LHCN-M2 (cell line): ENCODE measurements at places on chromosomes 7 and 10. TPM values are rescaled to one million over a fixed set of nuclear protein-coding genes. Genes with fewer than 3 reads are reported as not detected.
A peak's percentile ranks its signal among the peaks of the same experiment; 100 is the strongest.

DNA sequence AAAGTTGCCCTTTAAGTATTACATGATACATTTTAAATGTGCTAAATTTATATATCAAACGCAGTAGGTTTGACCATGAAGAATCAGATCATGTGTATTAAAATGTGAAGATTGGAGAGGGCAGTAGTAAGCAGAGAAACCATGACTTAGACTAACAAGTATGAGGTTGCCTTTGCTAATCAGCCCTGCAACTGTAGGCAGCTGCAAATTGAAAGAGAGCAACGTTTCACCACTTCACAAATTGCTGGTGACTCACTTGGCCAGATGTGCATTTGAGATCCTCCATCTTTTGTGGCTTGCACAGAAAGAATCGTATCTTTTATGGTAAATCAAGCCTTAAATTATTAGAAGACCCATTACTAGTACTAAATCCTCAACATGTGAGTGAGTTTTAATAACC is 10.1 kb upstream of the SEMA3A start:
- peak; percentile 74 for DNase-seq

GRCh38 chr7:48389977-48390376 is 218.7 kb downstream of the ABCA13 start:
- DNase-seq, result peak; percentile 93

DNA sequence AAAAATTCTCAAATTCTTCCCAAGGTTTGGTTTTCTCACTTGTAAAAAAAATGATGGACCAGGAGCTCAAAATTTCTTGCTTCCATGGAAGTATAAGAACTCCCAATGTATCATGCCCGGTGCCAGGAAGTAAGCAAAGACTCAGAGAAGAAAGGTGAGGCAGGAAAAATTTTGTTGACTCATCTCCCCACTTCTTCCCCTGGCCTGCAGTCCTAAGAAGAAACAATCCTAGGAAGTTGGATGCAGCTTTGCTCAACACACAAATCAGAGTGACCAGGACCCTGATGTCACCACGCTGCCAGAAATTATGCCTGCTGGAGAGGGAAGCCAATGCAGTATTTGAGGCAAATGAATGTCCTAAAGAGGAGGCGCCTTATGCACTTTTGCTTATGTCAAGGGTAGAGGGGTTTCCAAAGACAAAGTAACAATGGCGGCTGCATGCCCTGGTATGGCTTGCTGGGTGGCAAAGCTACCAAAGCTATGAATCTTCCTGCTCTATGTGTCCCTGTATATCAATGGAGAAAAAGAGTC is 163.6 kb downstream of the NEURL1 start:
- no peak for DNase-seq

DNA sequence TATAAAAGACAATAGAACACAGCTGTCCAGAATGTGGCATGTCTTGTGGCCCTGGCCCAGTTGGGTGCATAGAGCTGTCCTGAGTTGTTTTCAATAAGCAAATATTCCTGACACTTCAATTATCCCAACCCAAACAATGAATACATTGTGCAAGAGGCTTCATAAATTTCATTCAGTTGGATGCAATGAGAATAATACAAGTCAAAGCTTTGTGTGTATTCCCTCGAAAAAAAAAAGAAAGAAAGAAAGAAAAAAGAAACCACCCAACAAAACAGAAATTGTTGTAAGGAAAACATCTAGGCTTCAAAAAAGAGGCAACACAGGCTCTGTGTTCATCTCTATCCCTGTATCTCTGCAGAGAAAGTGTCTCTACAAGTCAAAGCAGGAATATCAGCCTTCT is 138.7 kb upstream of the ADO start:
- no peak for DNase-seq

- DNase-seq, result peak; percentile 35
Measured at GRCh38 chr10:69802424-69803161, 887 bp downstream of the COL13A1 start.

DNA sequence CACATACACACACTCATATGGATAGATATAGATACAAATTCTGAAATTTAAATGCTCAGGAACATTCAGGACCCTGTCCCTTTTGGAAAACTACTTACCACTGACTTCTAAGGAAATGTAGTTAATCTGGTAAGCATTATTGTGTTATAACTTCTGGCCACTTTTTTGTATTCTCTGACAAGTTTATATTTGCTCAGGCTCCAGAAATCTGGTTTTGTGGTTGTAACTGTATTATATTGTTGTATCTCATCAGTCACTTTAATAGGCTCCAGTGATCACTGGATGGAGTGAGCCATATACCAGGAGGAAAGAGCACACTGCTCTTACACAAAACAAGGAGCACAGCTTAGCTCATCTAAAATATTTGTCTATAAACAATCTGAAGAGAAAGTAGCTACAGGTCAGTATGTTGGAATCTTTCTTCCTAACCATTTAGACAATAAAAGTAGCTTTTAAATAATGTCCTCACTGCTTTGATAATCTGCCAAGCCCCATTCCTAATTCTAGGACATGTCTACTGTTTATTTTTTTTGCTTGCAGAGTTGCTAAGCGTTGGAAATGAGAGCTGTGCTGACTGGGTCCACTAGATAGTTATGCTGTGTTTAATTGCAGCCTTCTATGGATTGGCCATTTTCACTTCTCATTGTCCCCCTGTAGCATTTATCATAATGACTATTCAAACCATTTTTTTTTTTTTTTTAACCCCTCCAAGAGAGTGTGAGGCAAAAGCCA is 43.8 kb downstream of the SMNDC1 start:
- peak; percentile 47 for DNase-seq

DNA sequence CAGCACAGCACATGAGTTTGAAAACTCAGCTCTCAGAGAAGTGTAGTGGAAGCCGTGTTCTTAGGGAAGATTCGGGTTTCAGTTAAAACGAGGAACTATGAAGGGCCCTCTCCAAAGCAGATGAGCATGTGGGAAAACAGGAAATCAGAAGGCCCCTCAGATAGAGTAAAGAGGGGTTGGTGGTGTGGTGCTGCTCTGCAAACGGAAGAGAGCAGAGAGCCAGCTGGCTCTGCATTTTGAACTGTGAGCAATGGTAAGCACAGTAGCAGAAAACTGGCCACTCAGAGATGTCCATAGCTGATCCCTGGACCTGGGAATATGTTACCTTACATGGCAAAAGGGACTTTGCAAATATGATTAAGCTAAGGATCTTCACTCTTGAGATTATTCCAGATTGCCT is 27.9 kb upstream of the CUL1 start:
- no peak for DNase-seq

- no peak for DNase-seq
Measured at GRCh38 chr7:110104243-110104642, 986.7 kb upstream of the LRRN3 start.

- no peak for DNase-seq
Measured at GRCh38 chr7:115068220-115068619, 146.3 kb downstream of the MDFIC start.

- DNase-seq, result no peak
Measured at GRCh38 chr10:27646604-27647175, 98.9 kb downstream of the MKX start.

GRCh38 chr10:77746047-77746707 is 108.6 kb upstream of the KCNMA1 start:
- DNase-seq, result peak; percentile 63

DNA sequence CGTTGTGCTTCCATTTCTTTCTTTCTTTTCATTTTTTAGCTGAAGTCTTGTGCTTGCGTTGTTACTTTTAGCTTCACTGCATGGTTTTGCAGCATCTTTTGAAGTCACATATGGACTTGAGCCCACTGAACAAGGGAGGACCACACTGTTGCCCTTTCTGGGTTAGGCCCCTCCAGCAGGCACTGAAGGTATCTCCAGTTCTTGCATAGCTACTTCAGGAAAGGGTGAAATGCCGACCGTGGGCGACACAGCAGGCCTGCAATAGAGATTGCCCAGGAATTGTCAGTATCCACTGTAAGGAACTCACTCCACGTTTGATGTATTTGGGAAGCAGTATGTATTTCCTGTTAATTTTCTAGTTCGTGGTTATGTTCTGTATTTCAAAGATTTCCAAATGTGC is 85.1 kb downstream of the WDR37 start:
- no peak for DNase-seq

- peak; percentile 54 for DNase-seq
Measured at GRCh38 chr10:104104926-104105325, 17.0 kb upstream of the SFR1 start.

DNA sequence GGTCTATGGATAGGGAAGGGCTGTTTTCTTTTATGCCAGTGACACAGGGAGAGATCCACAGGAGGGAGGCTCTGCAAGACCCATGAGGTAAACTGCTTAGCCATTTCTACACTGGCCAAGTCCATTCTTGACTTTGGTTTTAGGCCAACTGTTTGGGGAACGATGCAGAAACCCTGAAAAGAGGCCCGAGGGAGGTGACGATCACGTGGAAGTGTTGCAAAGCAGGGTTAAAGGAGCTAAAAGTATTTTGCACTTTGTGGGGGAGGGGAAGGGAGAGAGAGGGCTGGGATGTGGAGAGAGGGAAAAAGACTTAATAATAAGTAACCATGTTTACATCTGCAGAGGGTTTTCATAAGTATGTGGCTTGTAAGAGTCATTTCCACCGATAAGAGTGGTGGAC is 239.7 kb downstream of the EMX2 start:
- DNase-seq, result no peak

GRCh38 chr10:1058017-1058416 is 1.8 kb downstream of the WDR37 start:
- DNase-seq, result no peak

GRCh38 chr10:84924131-84924530 is 595.7 kb downstream of the CCSER2 start:
- no peak for DNase-seq

DNA sequence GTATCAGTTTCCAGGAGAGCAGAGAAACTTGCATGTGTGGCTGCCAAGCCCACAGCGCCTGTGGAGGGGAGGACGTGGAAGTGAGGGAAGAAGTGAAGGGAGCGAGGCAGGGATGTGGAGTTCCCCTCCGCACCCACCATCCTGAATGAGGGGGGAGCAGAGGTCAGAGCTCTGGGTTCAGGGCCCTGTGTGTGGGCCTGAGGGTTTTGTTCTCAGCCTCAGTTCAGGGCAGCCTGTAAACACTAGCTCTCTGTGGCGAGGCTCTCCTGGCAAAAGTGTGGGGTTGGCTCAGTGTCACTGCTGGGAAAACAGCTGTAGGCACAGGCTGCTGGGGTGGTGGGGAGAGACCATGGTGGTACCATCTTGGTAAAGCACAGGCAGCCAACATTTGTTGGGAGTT is 108.4 kb downstream of the C10orf105 start:
- DNase-seq, result no peak

DNA sequence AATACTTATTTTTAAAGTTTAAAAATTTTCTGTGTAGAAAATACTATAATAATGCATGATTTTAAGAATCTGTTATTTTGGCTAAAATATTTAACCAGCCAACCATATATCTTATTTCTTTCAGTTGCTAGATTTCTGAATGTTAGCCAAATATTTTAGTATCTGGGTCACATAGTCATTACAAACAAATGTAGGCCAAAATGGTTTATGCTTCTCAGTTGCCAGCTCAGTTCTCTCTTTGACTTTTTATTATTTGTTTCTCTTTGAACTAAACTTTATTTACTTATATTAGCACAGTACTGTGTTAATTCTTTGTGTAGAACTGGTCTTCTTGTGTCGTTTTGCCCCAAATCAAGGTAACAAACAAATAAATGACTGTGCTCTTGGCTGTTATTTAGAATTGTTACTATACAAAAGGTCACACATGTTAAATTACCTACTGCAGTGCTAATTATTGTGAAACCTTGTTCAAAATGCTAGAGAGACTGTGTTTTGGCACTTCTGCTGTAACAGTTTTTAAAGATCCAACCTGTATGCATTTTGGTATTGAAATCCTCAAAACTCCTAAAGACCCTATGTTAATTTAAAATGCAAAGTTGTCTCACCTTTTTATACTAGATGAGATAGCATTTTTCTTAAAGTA is 39.8 kb downstream of the ZEB1 start:
- DNase-seq, result peak; percentile 29

Gene HTR7
- 18.3 and 19.6 TPM in 2 replicates for total RNA-seq

Gene ACTR3C
- total RNA-seq, result not detected in 2 replicates

Gene TAF6
- total RNA-seq, result 98.4 and 106 TPM in 2 replicates

Gene CALD1
- total RNA-seq, result 188 and 230 TPM in 2 replicates

Gene UBTD1
- total RNA-seq, result 36.5 and 39.3 TPM in 2 replicates

Gene ENO4
- 0.19 and 0.23 TPM in 2 replicates for total RNA-seq
